RWPE2 (cell line): ENCODE measurements at places on chromosomes 7 and 10.
A peak's percentile ranks its signal among the peaks of the same experiment; 100 is the strongest.

DNA sequence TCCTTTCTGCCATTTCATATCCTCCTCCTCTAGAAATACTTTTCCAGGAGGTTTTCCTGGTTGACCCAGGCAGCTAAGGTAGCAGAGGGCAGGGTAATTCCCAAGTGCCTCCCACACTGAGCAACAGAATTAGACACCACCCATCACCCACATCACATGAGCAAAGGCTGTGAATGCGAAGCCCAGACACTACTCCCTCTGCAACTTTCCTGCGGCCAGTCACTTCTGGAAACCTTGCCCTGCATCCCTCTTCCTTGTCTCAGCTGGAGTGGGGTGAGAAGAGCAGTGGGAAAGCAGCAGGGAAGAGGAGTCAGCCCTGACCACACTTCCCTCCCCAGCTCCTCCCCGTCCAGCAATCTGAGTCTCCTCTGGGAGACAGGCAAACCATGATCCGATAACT lies 15.2 kb downstream of the TMEM176B start:
- DNase-seq = no peak

- DNase-seq = no peak
Measured at GRCh38 chr7:8035647-8036518, 67.3 kb downstream of the GLCCI1 start.

DNA sequence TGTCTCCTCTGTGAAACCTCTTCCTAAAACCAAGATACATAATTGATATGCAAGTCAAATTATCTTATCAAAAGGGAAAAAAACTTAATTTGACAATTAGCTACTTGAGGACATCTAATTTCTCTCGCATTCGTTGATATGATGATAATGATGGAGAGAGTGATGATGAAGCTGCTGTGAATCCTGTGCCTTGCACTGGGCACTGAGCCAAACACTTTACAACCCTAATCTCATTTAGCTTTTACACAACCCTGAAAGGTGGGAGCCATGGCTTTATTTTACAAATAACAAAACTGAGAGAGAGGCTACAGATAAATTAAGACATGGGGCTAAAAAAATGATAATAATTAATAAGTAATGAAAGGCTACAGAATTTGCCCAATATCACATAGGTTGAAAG lies 176.0 kb downstream of the NOC3L start:
- DNase-seq = no peak

DNA sequence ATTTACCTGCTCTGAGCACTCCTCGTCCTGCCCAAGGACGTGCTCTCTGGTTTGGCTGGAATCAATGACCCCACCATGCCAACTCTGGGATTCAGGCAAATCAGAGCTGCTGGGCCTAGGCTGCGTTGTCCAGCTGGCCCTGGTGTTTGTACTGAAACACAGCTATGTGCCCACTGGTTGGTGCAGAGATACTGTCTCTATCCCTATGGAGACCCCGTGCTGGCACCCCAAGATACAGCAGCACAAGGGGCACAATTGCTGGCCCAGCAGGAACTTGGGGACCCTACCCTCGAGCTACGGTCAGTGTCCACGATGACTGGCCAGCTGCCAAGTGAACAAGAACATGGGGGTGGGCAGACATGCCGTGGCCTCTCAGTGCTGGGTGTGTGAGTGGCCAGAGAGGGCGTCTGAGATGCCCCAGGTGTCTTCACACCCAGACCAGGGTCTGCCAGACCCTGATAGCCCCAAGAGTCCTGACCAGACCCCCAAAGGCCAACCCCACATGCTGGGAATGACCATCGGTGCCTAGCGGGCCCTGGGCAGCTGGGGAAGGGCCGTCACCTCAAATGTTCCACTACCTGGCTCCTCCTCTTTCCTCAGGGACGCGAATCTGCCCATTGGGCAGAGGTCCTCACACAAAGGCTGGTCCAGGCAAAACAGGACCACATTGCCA lies 79.3 kb upstream of the ZNF479 start:
- no peak for DNase-seq

- DNase-seq = no peak
Measured at GRCh38 chr7:28180031-28180363, 598 bp downstream of the JAZF1 start.

DNA sequence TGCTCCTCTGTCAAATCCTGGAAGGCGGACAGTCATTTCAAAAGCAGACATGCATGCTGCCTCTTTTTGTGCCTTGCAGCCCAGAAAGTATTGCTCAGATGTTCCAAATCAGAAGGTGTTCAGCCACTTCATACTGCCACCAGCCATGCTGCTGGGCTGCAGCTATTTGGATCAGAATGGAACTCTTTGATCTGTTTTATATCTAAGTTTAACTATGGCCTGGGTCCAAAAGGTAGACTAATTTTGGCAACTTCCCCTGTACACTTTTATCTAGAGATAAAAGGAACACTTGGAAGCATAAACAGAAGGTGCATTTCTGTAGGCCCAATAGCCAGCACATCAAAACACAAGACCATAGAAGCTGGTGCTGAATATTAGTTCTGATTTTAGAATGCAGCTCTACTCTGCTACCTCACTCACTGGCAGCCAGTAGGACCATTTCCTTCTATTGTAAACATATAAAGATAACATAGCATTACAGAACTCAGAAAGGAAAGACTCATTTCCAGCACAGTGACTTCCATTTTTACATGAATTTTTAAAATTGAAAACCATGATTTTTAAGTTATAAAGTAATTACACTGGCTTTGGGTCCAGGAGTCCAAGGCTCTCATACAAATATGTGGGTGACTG lies 143.1 kb upstream of the CAV2 start:
- DNase-seq = no peak

DNA sequence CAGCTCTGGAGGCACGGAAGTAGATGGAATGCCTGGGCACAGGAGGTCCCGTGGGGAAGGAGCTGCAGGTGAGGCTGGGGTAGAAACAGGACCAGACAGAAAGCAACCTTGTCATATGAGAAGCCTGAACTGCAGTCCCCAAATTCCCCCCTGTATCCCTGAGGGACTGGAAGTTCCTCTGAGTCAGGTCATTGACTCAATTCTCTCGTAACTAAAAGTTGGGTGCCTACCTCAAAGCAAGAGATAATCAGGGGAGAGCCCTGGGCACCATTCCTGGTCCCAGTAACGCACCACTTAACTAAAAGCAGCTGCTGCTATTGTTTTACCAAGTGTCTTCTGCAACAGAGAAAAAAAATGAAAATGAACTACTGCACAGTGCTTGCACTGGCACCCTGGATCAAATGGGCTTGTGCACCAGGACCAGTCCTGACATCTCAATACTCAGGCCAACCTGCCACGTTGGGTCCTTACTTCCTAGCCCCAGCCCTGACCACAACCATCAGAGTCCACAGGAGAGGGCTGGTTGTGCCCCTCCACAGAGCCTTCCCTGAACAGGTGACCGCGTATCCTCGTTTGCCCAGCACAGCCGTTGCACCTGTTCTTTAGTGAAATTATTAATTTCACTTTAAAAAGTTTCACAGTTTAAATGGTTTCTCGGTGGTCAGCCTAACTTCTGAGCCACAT lies 79.3 kb downstream of the GRID1 start:
- DNase-seq = peak; percentile 15
